ENCODE measurements at places on chromosomes 4 and X.

- DNase-seq = no peak
These were observed 223.7 kb downstream of the COL25A1 start for GRCh38 chr4:109078724-109079123.

- no peak for DNase-seq
These were observed at the start of gene ING2 for GRCh38 chr4:183504930-183505610. ING2 (plus strand) TSS chr4:183505058; CDS start chr4:183505196, 138 bp downstream.

DNA sequence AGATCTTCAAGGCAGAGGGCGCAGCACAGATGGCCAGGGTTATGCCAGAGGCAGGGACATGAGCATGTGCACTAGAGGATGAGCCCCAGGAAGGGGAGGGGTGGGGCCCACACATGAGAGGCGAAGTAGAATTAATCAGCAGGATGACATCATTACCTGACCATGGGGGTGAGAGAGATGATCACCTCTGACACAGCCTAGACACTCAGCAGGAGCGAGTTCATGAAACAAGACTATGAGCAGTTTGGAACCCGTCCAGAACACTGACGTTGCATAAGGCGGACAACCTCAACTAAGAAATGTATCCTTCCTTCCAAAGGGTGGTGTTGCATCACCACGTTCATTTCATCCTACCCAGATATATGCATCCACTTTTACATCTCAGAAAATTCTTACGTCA lies 446.7 kb upstream of the TENM3 start:
- DNase-seq = no peak

GRCh38 chr4:47275595-47275994 lies 187.9 kb downstream of the COMMD8 start:
- DNase-seq = no peak

DNA sequence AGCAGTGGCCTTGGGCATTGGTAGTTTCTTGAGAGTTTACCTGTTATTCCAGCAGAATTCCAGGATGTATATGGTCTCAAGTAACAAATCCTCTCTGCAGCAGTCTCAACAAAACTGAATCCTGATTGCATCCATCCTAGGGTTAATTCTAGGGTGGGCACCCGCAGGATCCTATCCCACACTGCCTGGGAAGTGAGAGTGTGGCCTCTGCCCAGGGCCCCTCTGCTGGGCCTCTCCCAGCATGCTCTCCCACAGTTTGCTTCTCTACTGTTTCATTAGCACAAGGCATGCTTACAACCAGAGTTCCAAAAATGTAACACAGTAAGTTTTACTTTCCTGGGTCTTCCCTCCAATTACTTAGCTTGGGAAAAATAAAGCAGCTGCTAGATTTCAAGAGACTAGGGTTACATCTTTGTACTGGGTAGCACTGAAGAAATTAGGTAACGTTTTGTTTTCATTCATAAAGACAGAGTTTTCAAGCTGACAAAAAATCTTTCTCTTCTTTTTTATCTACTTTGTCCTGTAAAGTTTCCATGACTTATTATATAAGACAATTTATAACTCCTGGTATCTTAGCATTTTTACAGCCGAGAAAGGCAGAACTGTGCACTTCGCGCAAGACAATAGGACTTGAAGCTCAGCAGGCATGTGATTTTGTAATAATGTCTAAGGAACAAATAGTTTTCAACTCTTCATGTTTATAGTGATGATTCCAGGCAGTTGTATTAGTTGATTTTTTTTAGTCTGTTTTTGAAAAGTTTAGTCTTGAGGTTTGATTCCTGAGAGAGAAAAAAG lies 131.2 kb upstream of the PCDH18 start:
- no peak for DNase-seq

DNA sequence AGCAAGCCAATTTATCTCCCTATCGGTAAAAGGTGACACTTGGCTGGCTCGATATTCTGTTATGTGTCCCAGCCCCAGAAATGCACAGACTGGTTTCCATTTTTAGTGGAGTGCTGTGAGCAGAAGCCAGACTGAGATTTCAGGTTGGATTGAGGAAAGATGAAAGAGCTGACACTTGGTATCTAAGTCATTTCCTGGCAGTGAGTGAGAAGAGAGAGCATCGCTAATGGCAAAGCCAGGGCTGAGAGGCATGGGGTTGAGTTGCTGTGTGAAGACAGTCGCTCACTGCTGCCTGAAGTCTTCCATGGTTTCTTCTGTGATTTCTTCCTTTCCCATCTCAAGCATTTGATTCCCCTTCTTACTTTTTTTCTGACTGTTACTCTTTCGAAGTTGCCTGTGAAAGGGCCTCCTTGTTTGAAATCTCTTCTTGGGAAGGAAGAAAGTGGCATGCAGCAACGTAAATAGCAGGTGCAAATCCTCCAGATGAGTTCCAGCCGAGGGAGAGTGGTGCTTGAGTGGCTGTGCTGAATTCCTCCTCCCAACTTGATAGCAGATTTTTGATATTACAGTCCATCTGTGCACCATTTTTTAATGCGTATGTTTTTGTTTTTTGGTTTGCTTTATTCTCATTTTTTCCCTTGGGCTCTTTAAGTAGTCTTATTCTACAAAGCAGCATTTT lies 109.2 kb upstream of the LIMCH1 start:
- no peak for DNase-seq

- no peak for DNase-seq
These were observed 198.6 kb upstream of the AGA start for GRCh38 chr4:177640864-177641263.

GRCh38 chr4:189787216-189788031 lies 153.2 kb upstream of the FRG1 start:
- no peak for DNase-seq

GRCh38 chr4:88860586-88860985 lies 163.0 kb upstream of the NAP1L5 start:
- no peak for DNase-seq

GRCh38 chr4:153652051-153652784 lies 31.9 kb upstream of the TLR2 start:
- no peak for DNase-seq

GRCh38 chr4:185332575-185333464 lies 62.9 kb downstream of the LRP2BP start:
- DNase-seq = no peak

GRCh38 chr4:130233377-130234047 lies 1137.6 kb downstream of the C4orf33 start:
- no peak for DNase-seq

DNA sequence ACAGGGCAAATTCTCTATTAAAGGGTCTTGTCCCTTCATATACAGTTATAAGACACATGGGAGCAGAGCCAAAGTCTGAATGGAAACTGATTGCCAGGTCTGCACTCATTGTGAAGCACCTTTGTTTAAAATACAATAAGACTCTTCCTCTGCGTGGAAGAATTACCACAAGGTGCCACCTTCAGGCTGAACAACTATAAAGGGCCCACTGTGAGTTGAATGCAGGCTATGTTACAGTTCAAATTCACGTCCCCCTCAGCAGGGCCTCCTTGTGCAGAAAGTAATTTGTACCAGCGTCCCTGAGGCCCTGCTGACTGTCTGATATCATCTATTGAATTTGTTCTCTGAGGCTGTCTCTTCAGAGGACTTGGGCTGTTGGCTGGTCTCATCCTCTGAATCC lies 225.8 kb upstream of the TEX13C start:
- no peak for DNase-seq

GRCh38 chrX:9440116-9440844 lies 24.6 kb upstream of the TBL1X start:
- no peak for DNase-seq

- DNase-seq = no peak
These were observed 46.3 kb upstream of the LONRF3 start for GRCh38 chrX:118928151-118928550.

- DNase-seq = no peak
These were observed 80.9 kb upstream of the MSX1 start for GRCh38 chr4:4778554-4778953.

DNA sequence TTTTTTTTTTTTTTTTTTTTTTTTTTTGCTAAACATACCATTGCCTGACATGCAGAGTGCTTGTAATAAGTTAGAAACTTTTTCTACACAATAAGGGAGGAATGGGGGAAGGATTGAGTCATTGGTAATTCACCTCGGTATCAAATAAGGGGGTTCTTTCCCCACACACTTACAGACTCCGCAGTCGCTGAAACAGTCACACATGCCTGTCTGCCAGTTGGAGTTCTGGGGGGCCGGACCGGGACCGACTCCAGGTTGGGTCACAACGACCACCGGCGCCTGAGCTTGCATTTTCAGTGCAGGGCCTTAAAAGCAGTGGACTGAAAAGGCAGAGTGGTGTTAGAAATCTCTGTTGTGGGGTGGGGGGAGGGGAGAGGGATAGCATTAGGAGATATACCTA lies 6.9 kb downstream of the PLAC8 start:
- no peak for DNase-seq

DNA sequence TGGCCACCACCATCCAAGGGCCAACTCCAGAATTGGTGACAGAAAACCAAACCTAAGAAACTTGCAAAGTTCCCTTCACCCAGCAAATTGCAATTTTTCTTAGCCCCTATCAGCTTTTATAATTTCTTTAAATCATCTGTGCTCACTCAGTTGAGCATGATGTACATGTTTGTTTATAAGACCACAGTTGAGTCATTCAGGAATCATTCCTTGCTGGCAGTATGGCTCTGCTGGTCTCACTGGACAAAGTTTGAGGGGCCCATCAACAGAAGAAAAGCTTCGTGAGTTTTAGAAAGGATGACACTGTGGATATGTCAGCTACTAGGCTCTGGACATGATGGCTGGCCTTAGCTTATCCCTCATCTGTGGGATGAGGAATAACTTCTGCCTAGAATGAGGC lies 4.0 kb downstream of the TRPC5 start:
- no peak for DNase-seq

All from activated gamma-delta T cell treated with Interleukin-2 at 50 U/mL for 16 hours (primary cell).